Activated naive CD8-positive, alpha-beta T cell treated with anti-CD3 and anti-CD28 coated beads, Interleukin-2, amount 10 ng/mL, durations not matched to agents 7 days and 5 days (primary cell): ENCODE measurements at places on chromosomes 2 and 18. TPM values are rescaled to one million over a fixed set of nuclear protein-coding genes. Genes with fewer than 3 reads are reported as not detected.
A peak's percentile ranks its signal among the peaks of the same experiment; 100 is the strongest.

Gene GLI2
- 1.9 TPM for total RNA-seq

GRCh38 chr2:102672107-102672776, 52.9 kb downstream of the SLC9A2 start:
- H3K36me3 ChIP-seq: no peaks in the 10 kb centered on the region
- H3K4me1 ChIP-seq: peaks cover 3% of the 10 kb centered on the region
- H3K4me3 ChIP-seq: no peak overlapping the region
- no peak for DNase-seq

- peak overlapping the region; percentile 100 for H3K27ac ChIP-seq
- DNase-seq: no peak
- peaks cover 5% of the 10 kb centered on the region for H3K36me3 ChIP-seq
- H3K4me3 ChIP-seq: peak overlapping the region; percentile 64
- peaks cover 84% of the 10 kb centered on the region for H3K4me1 ChIP-seq
- H3K27me3 ChIP-seq: no peaks in the 10 kb centered on the region
Observed at GRCh38 chr2:43131890-43132682, 94.3 kb downstream of the ZFP36L2 start.

DNA sequence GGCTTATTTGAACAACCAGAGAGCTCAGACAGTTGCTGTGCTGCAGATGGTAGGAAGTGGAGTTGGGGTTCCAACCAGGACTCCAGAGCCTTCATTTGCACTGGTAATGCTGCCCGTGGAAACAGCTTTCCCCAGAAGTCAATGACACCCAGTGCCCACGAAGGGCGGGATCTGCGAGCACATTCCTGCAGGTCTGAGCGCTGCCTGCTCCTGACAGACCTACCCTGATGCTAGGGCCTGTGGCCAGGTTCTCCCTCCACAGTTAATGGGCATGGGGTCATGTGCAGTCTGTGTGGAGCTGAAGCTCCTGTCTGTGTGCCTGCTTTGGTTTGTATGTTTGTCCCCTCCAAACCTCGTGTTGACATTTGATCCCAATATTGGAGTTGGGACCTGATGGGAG, 299.0 kb upstream of the HS6ST1 start:
- H3K27me3 ChIP-seq: peaks cover 8% of the 10 kb centered on the region
- no peak overlapping the region for H3K4me3 ChIP-seq
- H3K36me3 ChIP-seq: no peaks in the 10 kb centered on the region
- no peaks in the 10 kb centered on the region for H3K4me1 ChIP-seq

Gene FAM237A
- not detected for total RNA-seq

- DNase-seq: no peak
- H3K4me1 ChIP-seq: peaks cover 7% of the 10 kb centered on the region
- H3K27me3 ChIP-seq: no peaks in the 10 kb centered on the region
- H3K36me3 ChIP-seq: peaks cover 12% of the 10 kb centered on the region
- H3K4me3 ChIP-seq: no peak overlapping the region
Observed at GRCh38 chr2:84713441-84713840, 167.4 kb downstream of the TRABD2A start.

GRCh38 chr2:232488097-232488711, 570 bp upstream of the ECEL1 start:
- DNase-seq: no peak
- no peaks in the 10 kb centered on the region for H3K4me1 ChIP-seq
- no peaks in the 10 kb centered on the region for H3K36me3 ChIP-seq

- peaks cover 14% of the 10 kb centered on the region for H3K36me3 ChIP-seq
- no peaks in the 10 kb centered on the region for H3K4me1 ChIP-seq
- no peak overlapping the region for H3K4me3 ChIP-seq
Observed at GRCh38 chr2:148350199-148350598, 294.4 kb upstream of the EPC2 start.

GRCh38 chr2:1170241-1170640, 219.6 kb downstream of the SNTG2 start:
- peaks cover 1% of the 10 kb centered on the region for H3K36me3 ChIP-seq
- H3K4me1 ChIP-seq: no peaks in the 10 kb centered on the region
- H3K27ac ChIP-seq: no peak overlapping the region
- H3K27me3 ChIP-seq: no peaks in the 10 kb centered on the region
- H3K4me3 ChIP-seq: no peak overlapping the region

DNA sequence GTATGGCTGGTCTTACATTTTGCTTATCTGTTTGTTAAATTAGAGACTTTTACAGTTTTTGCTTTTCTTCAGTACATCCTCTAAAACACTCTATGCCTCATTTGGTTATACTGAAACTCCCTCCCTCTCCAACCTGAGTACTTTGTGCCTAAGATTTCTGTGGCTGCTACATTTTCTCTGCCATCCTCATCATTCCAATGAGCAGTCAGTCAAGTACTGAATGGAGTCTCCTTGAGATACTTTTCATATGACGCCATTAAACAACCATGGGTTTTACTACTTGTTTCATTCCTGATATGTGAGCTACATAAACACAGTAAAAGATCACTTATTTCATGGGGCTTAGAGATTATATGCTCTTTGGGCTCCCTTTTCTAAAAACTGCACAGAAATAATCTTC, 196.7 kb upstream of the EPC2 start:
- H3K36me3 ChIP-seq: no peaks in the 10 kb centered on the region
- no peak for DNase-seq
- H3K27me3 ChIP-seq: no peaks in the 10 kb centered on the region
- no peak overlapping the region for H3K4me3 ChIP-seq
- no peaks in the 10 kb centered on the region for H3K4me1 ChIP-seq

- H3K4me3 ChIP-seq: peak overlapping the region; percentile 44
- no peak overlapping the region for H3K27ac ChIP-seq
- no peaks in the 10 kb centered on the region for H3K36me3 ChIP-seq
- no peaks in the 10 kb centered on the region for H3K4me1 ChIP-seq
- peaks cover 72% of the 10 kb centered on the region for H3K27me3 ChIP-seq
Observed at GRCh38 chr2:232927032-232927792, 57.1 kb downstream of the SNORC start.

- no peak overlapping the region for H3K4me3 ChIP-seq
- no peak overlapping the region for H3K27ac ChIP-seq
- no peaks in the 10 kb centered on the region for H3K36me3 ChIP-seq
- no peak for DNase-seq
- peaks cover 2% of the 10 kb centered on the region for H3K4me1 ChIP-seq
Observed at GRCh38 chr2:74128206-74128605, 19.5 kb downstream of the BOLA3 start.

GRCh38 chr2:28522481-28522880, 26.6 kb downstream of the PLB1 start:
- H3K27me3 ChIP-seq: peaks cover 65% of the 10 kb centered on the region
- H3K4me1 ChIP-seq: peaks cover 14% of the 10 kb centered on the region
- peaks cover 3% of the 10 kb centered on the region for H3K36me3 ChIP-seq
- H3K27ac ChIP-seq: no peak overlapping the region
- H3K4me3 ChIP-seq: no peak overlapping the region
- DNase-seq: no peak

Gene KCNF1
- total RNA-seq: not detected

- no peak overlapping the region for H3K27ac ChIP-seq
- no peaks in the 10 kb centered on the region for H3K36me3 ChIP-seq
- no peaks in the 10 kb centered on the region for H3K4me1 ChIP-seq
- peaks cover 2% of the 10 kb centered on the region for H3K27me3 ChIP-seq
- DNase-seq: no peak
Observed at GRCh38 chr2:191538334-191538903, 139.5 kb upstream of the NABP1 start.

Gene RTP5
- total RNA-seq: 0.53 TPM

DNA sequence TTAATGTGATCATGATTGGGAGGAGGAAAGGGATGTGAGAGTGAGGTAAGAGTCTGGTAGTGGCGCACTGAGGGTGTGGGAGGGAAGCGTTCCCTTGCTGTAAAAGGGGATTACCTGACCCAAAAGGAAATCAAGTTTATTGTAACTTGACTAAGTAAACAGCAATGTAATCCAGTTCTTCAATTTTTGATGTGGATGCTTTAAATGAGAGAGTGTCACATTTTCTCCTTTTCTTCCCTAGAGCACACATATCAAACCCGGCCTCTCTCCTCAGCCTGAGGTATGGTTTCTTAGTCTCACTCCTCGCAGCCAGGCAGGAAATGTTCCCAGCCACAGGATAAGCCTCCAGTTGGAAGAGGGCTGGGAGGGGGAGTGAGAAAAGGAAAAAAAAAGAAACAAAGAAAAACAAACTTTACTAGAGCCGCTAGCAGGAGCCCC, 688 bp upstream of the ARHGAP28 start:
- peaks cover 1% of the 10 kb centered on the region for H3K36me3 ChIP-seq
- H3K27me3 ChIP-seq: peaks cover 16% of the 10 kb centered on the region
- DNase-seq: no peak
- no peak overlapping the region for H3K27ac ChIP-seq
- peaks cover 5% of the 10 kb centered on the region for H3K4me1 ChIP-seq
- H3K4me3 ChIP-seq: peak overlapping the region; percentile 74

DNA sequence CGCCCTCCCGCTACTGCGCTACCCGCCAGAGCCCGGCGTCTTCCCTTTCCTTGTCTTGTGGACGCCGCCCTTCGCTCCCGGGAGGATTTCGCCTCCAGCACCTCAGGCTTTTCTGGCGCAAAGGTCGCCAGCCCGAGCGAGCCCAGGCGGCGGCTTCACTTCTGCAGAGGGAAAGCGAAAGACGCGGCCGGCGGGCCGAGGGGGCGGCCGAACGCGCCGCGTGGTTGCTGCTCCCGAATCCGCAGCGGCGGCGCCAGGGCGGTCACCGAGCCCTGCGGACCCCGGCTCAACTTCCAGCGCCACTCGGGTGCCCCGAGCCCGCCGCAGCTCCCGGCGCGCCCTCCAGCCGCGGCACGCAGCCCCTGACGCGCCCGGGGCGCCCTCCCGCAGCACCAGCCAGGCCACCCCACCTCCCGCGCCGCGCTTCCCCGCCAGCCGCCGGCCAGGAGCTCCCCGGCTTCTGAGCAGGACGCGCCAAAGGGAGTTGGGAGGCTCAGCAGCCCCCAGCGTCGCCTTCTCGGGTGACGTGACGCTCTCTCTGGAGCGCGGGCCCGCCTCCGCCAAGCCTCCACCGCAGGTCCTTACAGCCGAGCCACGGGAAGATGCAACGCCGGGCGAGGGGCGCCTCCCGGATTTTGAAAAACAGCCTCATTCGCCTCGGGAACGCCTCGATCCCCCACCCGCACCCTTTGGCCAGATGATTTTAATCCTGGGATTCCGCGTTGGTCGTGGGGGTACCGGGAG, 84.9 kb upstream of the EPB41L3 start:
- no peak overlapping the region for H3K27ac ChIP-seq
- H3K4me1 ChIP-seq: peaks cover 6% of the 10 kb centered on the region
- H3K36me3 ChIP-seq: no peaks in the 10 kb centered on the region

GRCh38 chr2:44722026-44722625, 219.4 kb upstream of the SIX3 start:
- H3K36me3 ChIP-seq: peaks cover 2% of the 10 kb centered on the region
- H3K27ac ChIP-seq: no peak overlapping the region
- no peaks in the 10 kb centered on the region for H3K27me3 ChIP-seq
- DNase-seq: no peak

GRCh38 chr18:4146797-4147196, 308.3 kb downstream of the DLGAP1 start:
- no peaks in the 10 kb centered on the region for H3K27me3 ChIP-seq
- DNase-seq: no peak
- no peak overlapping the region for H3K4me3 ChIP-seq
- H3K27ac ChIP-seq: no peak overlapping the region
- no peaks in the 10 kb centered on the region for H3K4me1 ChIP-seq

DNA sequence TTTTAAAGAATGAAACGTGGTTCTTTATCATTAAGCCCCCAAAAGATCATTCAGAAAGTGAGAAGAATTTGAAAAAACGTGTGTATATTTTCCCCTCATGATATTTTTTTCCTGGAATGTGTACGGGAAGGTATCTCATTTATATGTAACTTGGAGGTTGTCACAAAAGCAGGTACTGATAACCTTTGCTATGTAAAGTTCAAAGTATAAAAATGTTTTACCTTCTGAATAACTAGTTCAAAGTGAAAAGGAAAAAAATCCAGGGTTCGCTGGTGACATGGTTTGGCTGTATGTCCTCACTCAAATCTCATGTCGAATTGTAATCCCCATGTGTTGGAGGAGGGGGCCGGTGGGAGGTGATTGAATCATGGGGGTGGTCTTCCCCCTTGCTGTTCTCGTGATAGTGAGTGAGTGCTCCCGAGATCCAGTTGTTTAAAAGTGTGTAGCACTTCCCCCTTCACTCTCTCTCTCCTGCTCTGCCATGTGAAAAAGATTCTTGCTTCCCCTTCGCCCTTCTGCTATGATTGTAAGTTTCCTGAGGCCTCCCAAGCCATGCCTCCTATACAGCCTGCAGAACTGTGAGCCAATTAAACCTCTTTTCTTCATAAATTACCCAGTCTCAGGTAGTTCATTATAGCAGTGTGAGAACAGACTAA, 144.2 kb downstream of the DCDC2C start:
- H3K36me3 ChIP-seq: no peaks in the 10 kb centered on the region
- H3K4me1 ChIP-seq: no peaks in the 10 kb centered on the region
- no peak overlapping the region for H3K27ac ChIP-seq
- no peaks in the 10 kb centered on the region for H3K27me3 ChIP-seq

DNA sequence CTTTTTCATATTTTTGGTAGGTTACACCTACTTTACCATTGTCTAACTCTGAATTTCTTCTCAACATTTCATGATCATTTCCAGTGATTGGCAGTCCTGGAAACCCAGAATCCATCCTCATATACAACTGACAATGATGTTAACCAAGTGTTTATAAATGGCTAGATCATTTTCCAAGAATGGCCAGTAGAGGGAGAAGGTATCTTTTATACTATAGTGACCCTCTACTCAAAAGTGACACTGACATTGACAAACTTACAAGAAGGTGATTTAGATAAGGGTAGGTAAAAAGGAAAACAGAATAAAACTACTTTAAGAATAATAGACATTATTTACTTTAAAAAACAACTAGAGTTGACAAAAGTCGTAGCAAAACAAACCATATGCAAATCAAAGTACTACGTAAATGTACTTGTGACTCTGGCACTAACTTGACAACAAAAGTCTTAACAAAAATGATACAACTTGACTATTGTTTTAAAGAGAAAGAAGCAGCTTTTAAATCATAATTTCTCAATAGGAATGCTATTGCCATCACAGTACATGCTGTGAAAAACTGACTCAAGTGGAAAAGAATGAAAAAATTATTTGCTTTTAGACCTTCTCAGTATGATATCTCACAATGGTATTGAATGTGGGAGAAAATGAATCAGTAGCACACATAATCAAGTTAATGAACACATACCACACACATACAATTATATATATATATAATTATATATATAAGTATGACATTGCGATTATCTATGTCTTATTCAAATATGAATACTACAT, 76.6 kb upstream of the GRB14 start:
- H3K27ac ChIP-seq: no peak overlapping the region
- H3K4me3 ChIP-seq: no peak overlapping the region
- H3K4me1 ChIP-seq: no peaks in the 10 kb centered on the region
- no peak for DNase-seq

DNA sequence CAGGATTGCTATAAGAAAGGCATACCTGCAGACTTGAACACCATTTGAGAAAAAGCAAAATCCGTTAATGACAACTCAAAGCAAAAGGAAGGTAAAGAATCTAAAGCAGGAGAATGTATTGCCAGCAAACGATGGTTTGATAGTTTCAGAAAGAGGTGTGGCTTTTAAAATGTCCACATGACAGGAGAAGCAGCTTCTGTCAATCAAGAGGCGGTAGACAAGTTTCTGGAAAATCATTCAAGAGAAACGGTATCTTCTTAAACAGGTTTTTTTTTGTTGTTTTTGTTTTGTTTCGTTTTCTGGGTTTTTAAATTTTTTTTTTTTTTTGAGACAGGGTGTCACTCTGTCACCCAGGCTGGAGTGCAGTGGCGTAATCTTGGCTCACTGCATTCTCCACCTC, 13.8 kb downstream of the CLEC4F start:
- H3K27me3 ChIP-seq: peaks cover 13% of the 10 kb centered on the region
- no peaks in the 10 kb centered on the region for H3K4me1 ChIP-seq
- H3K36me3 ChIP-seq: no peaks in the 10 kb centered on the region
- H3K4me3 ChIP-seq: no peak overlapping the region
- DNase-seq: no peak
